ENCODE measurements at places on chromosomes 12 and 14.

GRCh38 chr14:88488081-88488480, 66.7 kb downstream of the PTPN21 start:
- DNase-seq = no peak

DNA sequence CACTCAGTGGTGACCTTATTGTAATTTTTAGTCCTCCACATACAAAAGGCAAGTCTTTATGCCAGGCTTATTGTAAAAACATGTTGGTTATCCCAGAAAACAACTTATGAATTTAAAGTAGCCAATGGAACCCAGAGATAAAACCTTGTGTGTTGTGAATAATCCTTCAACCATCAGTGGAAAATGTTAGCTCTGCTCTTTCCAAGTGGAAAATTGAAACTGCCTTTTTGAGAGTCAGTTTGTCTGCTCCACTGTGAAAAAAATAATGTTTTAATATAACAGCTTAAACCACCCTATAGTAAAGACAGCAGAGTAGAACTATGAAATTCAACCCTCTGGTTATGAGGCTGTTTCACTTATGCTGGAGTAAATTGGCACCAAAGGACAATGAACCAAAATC, 112.0 kb downstream of the TTLL5 start:
- DNase-seq = no peak

DNA sequence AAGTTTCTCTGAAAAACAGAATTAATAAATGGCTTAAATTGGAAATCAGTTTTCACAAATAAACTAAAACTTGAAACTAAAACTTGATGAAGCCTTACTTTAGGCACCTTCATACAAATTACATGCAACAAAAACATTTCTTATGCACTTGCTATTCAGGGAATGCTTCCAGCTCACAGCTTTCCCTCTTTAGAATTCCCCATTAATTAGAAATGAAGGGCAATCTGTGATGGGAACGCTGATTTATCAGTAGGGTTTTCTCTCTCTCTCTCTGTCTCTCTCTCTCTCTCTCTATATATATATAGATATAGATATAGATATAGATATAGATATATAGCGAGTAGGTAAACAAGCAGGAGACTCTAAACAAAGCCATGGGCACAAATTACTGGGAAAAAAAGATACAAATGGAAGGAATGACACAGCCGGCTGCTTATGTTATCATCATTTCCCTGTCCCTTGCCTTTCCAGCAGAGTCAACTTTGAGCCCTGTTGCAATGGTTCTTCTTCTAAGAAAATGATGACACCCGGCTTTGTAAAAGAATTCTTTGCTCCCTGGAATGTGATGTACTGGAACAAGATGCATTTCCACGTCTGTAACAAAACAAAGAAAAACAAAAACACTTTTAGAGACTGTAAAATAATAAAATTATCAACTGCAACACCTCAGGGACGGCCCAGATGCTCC, 1121.6 kb upstream of the TMEM132C start:
- DNase-seq = no peak

- DNase-seq = no peak
Observed at GRCh38 chr12:72677846-72678245, 405.7 kb downstream of the TRHDE start.

- DNase-seq = no peak
Observed at GRCh38 chr12:75592086-75592485, 80.7 kb upstream of the KRR1 start.

GRCh38 chr12:114664651-114665320, 19.2 kb downstream of the TBX3 start:
- no peak for DNase-seq

DNA sequence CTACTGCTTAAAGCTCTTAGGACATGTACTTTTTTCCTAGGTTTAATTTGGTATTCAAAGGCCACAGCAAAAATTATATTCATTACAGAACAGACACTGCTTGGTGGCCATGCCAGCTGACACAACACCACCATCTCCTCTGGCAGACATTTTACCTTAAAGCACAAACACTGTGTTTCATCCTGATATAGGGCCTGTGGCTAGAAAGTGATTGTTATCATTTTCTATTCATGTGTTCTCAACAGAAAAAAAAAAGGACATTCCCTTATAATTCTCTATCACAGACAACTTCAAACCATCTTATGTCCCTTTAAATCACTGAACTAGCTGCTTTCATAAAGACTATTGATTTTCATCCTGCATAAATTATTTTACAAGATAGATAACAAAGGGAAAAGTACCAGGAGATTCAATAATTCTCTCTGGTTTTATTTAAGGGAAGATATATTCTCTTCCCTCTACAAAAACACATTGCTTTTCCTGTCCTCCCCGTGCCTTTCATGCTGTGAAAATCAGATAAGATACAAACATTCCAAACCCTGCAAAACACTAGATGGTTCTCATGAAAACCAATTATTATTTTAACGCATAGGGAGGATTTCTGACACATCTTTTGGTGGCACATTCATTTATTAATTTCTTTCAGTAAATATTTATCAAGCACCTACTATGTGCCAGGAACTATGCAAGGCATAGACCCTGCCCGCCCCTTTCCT, 139.3 kb upstream of the TMCC3 start:
- DNase-seq = no peak

GRCh38 chr14:105487986-105488777, 1.5 kb downstream of the CRIP1 start:
- DNase-seq = no peak

GRCh38 chr12:77319166-77319565, 253.8 kb upstream of the E2F7 start:
- DNase-seq = no peak

DNA sequence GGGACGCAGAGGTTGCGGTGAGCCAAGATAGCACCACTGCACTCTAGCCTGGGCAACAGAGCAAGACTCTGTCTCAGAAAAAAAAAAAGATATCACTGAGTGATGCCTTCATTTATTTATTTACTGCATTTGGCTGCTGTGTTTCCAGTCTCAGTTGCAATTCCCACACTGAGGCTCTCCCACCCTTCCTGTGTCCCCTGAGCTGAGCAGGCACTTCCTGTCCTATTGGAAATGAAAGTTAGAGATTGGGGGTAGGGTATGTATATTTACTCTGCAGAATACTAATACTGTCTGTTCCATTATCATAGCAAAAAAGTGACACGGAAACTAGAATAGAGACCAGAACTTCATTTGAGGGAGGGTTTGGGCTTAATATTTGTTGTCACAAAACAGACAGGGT, 1.6 kb upstream of the RBMS2 start:
- no peak for DNase-seq

DNA sequence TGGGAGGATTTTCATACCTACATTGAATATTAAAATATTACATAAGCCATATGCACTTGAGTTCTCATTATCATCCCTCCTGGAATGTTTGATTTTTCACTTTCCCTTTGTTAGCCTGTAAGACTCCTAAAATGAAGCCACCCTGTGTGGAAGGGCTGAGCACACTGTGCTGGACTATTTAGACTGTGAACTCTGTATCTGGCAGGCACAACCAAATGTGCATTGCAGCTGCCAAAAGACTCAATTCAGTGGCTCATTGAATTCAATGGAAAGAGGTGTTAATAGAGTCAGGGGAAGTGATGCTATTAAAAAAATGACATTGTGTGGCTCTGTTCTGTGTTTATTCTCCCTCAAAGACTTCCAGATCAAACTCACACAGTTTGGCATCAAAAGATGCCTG, 111.1 kb downstream of the SMOC1 start:
- no peak for DNase-seq

- peak; percentile 66 for DNase-seq
Observed at GRCh38 chr12:13362260-13362841, 165.8 kb downstream of the EMP1 start.

DNA sequence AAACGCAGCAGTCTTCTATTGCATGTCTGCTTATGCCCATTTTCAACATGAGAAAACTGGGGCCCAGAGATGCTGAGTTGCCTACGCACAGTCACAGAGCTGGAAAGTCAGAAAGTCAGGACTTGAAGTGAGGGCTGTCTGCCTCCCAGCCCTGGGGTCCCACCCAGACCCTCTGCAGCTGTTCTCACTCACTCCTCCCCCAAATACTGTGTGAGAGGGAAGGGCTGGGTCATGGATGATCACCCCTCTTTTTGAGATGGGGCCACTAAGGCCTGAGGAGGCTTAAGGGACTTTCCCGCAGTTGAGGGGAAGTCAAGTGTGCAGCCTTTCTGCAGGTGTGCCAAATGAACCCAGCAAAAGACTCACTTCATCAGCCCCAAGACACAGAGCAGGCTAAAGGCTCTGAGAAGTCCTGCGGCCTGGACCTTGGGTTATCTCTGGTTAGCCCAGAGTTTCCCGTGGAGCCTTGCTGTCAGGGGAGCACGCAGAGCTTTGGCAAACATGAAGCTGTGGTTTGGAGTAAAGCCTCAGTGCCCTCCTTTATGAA, 18.7 kb downstream of the DTX1 start:
- DNase-seq = no peak

Measured in AG08396 (cell line).